ENCODE measurements at places on chromosomes 2 and 18.
A peak's percentile ranks its signal among the peaks of the same experiment; 100 is the strongest.

- DNase-seq = peak; percentile 75
Observed at GRCh38 chr2:179268277-179268925, 3.8 kb upstream of the SESTD1 start.

DNA sequence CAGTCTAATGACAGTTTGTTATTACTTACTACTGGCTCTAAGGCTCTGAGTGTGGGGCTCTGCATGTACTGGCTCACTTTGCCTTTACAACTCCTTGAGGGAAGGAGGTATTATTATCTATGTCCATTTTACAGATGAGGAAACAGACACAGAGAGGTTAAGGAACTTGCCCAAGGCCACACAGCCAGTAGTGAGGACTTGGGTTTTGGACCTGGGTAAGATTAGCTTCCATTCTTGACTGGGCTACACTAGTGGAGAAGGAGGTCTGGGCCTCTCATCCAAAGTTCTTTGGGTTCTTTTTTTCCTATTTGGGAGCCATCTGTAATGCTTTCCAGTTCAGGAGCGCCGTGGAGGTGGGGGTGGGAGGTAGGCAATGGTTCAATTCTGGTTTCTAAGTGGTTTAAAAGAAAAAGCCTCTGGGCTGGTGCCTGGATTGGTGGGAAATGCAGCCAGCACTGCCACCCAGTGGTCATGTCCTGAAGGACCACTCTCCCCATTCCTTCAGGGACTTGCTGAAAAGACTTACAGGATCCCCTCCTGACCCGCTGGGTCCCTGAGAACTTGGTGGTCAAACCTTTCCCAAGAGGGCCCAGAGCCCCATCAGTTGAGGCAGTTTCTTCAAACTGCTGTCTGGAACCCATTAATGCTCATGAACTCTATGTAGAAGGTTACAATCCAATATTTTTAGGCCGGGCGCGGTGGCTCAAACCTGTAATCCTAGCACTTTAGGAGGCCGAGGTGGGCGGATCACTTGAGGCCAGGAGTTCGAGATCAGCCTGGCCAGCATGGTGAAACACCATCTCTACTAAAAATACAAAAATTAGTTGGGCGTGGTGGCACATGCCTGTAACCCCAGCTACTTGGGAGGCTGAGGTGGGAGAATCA is 38.6 kb upstream of the NOTO start:
- DNase-seq = peak; percentile 51

DNA sequence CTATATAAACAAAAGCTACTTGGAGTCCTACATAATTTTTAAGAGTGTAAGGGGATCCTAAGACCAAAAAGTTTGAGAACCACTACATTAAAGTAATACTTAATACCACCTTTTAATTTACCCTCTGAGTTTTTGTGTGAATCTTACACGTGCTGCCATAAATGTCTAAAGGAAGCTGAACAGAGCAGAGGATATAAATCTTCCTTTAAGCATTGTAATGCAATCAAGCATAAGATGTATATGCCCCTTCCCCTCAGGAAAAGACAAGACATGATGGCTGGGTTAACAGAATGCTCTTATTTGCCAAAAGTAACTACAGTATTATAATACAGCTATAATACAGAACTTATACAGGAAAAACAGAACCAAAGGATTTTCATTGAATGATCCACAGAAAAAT is 2.9 kb downstream of the ESCO1 start:
- DNase-seq = no peak

- no peak for DNase-seq
Observed at GRCh38 chr2:201970786-201971108, 62.9 kb upstream of the FZD7 start.

GRCh38 chr18:78953566-78953965 is 26.1 kb upstream of the SALL3 start:
- no peak for DNase-seq

DNA sequence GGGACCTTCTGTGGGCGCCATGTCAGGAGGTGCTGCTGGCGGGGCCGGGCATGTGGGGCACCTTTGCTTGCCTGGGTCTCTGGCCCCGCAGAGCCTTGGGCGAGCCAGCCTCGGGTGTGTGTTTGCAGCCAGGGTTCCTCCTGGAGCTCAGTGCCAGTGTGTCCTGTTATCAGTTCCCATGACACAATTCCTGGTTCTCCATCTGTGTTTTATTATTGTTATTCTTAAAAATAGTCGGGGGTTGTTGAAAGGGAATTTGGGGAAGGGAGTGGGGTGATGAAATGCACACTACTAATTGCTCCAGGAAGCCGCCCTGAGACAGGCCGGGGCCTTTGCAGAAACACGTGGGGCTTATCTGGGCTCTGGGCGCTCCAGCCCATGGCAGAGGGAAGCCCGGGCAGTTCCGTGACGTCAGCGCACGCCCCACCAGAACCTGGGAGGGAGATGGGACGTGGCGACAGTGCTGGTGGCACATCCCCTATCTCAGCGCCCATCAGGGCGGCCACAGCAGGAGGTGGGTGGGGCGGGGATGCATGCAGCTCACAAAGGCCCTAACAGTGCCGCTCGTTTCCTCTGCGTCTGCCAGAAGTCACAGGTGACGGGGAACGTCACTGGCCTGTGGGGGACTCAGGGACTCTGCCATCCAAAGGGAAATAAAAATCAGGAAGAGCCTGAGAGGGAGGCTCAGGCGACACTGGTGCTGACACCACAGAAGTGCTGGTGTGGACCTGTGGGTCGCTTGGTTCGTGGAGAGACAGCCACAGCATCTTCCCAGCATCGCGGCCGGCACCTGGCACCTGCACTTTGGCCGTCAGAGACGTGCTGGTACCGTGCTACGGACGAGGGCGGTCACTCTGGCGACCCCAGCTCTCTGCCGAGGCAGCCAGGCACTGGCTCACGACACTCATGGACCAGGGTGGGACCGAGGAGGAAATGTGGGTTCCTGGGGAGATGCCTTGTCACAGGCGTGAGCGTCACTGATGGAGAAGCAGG is 131.0 kb downstream of the NFATC1 start:
- no peak for DNase-seq

GRCh38 chr2:20382965-20383810 is 32.5 kb upstream of the PUM2 start:
- no peak for DNase-seq

DNA sequence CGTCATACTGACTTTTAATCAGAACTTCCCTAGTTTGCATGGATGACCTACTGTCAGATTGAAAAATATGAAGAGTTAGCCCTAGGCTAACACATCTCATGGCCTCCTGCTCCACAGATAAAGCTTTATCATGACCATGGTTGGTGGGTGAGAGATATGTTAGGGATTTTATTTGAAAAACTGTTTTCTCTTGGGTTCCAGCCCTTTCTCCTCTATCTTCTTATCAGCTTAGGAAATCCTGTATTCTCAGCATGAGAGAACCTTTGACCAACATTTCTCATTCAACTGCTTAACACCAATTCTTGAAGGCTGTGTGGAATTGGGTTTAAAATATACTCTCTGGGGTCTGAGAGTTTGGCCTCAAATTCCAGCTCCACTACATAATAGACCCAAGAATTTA is 1407.0 kb upstream of the CELF4 start:
- DNase-seq = no peak

DNA sequence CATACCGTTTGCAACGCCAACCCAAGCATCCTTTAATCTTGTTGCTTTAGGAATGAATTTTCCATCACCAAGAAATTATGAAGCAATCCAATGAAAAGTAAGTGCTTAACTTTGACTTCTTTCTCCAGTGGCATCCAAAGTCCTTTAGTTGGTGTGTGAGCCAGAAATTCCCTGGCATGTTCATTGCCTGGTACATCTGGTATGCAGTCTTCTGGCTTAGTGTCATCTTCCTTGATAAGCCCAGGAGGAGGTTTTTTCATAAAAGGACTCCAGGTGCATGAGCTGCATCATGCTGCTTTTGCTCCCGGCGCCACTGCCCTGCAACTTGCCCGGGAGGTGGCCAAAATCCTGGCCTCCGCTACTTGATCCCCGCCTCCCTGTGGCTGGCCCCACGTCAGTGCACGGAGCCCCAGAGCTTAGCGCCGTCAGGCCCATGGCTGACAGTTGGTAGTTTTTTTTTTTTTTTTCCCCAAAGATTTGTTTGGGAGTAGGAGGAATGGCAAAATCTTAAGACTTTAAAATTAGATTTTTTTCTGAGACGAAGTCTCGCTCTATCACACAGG is 58.7 kb downstream of the PUM2 start:
- no peak for DNase-seq
